ENCODE measurements at places on chromosomes 1 and 21. TPM values are rescaled to one million over a fixed set of nuclear protein-coding genes. Genes with fewer than 3 reads are reported as not detected.

Gene TENT5C
- 3.0 TPM for polyA plus RNA-seq

- DNase-seq, result no peak
These were observed 314.1 kb downstream of the PLPP3 start for GRCh38 chr1:56265216-56265615.

DNA sequence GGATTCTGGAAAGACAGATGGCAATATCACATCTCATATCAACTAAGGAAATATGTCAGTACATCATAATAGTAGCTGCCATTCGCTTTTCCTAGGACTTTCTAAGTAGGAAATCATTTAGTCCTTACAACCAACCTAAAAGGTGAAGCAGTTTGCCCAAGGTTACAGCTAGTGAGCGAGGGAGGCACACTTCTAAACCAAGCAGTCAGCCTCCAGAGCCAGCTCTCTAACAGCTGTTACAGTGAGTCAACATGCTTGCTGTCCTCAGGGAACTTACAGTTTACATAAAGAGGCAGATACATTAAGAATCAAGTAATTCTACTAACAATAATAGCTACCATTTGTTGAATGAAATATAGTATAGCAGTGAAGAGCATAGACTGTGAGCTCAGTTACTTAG is 57.1 kb downstream of the GIPC2 start:
- no peak for DNase-seq

GRCh38 chr1:38839363-38839762 is 20.2 kb downstream of the RRAGC start:
- no peak for DNase-seq

DNA sequence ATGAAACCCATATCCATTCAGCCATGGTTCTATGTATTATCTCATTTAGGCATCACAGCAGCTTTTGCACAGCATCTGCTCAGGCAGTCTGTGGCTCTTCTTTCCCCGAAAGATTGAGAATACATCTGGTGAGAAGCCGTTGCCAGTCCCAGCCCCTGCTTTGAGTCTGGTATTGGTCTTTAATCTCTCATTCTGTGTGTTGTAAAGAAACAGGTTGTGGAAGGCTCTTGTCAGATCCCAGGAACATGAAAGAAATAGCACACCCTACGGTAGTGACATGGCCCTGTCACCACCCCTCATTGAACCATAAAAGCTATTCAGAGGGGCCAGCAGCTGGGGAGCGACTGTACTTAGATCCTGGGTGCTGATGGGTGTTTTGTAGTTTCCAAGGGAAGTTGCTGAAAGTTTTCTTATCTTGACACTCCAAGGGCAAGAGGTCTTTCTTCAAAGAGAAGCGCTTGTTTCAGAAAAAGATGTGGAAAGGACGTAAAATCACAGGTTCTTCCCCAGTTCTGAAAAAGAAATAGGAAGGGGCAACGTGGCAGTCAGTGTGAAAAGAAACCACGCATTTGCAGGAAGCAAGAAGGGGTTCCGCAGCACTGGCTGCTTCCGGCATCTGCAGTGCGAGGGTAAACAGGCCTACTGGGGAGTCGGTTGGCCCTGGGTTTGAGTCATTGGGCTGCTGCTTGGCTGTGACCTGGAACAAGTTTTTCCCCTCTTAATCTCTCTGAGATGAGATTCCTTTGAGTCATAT is 145.0 kb downstream of the DHRS3 start:
- DNase-seq, result no peak

Measured in left renal pelvis (tissue), 4 donors.